ENCODE measurements at places on chromosomes 5 and 9.
A peak's percentile ranks its signal among the peaks of the same experiment; 100 is the strongest.

GRCh38 chr5:125551246-125551645, 804.8 kb upstream of the ZNF608 start:
- no peak for DNase-seq

- DNase-seq = no peak
Observed at GRCh38 chr9:108996643-108997042, 16.7 kb downstream of the CTNNAL1 start.

DNA sequence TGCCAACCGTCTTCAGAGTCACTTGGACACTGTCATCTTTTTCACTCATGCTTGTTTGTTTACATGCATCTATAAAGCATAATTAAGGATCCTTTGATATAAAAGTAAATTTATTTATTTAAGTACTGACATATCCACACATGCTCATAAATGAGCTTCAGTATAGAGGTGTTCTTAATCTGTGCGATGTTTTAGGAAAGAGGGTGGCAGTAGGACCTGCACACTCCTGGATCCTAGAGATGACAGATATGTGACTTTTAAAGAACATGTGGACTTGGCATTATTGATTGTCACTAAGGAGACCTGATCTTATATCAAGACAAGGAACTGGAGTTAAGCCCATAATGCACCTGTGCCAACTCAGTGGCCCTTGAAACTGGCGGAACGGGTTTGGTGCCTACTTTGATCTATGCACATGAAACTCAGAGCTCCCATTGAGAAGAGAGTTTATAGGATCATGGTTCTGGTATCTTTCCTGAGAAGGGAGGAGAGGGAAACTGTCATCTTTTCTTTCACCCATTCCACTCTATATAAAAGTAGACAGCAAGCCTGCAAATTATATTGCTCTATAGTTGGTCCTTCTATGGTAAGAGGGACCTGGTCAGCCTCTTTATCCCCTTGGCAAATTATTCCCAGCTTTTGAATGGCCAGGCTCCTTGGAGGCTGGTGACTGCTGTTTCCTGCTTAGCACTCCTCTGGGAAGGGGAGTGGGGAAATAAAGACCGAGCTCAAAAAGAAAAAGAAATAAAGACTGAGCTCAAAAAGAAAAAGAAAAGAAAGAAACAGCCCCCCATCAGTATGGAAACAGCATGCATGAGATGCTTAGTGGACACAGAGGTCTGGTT, 57.8 kb upstream of the LIFR start:
- DNase-seq = peak; percentile 22

DNA sequence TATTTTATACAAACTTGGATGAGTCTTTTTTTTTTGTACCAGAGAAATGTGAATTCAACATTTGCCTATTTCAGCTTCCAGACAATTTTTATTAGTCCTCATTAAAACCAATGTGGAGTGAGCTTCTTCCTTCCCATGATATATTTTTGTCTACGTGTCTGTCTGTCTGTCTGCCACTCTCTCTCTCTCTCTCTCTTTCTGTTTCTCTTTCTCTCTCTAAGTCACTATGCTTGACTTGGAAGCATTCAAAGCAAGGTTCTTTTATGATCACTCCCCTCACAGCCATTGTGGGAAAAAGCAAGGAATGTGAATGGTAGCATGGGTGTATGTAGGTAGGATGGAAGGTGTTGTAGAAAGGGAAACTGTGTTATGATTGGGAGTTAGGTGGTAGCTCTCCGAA, 80.2 kb downstream of the SNCAIP start:
- DNase-seq = no peak

DNA sequence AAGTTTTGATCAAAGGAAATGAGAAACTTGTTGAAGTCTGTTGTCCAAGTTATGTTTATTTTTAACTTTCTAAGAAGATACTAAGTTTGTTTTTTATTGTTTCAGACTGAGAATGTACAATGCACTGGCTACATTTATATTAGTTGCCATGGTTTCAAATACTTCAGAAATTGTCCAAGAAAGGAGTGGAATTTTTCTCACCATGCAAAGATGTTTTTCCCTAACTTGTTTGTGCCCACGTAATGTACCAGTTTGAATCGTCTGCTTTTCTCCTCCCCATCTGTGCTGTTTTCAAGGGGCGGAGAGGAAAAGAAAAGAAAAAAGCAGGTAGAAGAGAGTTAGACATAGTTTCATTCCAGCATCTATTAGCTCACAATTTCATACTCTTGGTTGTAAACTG, 407.0 kb downstream of the KCTD16 start:
- DNase-seq = no peak

- no peak for DNase-seq
Observed at GRCh38 chr9:5871785-5872184, 18.9 kb upstream of the MLANA start.

DNA sequence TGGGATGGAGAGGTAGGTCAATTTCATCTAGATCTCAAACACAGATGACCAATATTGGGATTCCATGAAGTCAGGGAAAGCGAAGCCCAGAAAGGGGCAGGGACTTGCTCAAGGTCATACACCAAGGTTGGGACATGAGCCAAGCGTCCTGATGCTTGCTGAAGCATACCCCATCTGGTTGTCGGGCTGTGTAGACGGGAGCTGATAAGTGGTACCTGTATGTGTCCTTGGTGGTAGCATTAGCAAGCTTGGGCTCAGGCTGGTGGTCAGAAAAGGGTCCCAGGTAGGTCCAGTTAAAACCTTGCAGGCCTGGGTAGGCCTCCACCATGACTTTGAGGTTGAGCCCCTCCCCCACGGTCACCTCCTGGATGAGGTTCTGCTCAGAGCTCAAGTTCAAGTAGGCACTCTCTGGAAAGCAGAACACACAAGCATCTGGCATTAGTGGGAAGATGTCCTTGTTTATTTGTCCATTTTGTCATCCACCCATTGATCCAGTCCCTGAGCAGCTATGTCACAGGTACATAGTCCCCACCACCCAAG, 13.2 kb downstream of the CSF1R start:
- no peak for DNase-seq

- no peak for DNase-seq
Observed at GRCh38 chr5:64210866-64211265, 45.2 kb downstream of the RNF180 start.

DNA sequence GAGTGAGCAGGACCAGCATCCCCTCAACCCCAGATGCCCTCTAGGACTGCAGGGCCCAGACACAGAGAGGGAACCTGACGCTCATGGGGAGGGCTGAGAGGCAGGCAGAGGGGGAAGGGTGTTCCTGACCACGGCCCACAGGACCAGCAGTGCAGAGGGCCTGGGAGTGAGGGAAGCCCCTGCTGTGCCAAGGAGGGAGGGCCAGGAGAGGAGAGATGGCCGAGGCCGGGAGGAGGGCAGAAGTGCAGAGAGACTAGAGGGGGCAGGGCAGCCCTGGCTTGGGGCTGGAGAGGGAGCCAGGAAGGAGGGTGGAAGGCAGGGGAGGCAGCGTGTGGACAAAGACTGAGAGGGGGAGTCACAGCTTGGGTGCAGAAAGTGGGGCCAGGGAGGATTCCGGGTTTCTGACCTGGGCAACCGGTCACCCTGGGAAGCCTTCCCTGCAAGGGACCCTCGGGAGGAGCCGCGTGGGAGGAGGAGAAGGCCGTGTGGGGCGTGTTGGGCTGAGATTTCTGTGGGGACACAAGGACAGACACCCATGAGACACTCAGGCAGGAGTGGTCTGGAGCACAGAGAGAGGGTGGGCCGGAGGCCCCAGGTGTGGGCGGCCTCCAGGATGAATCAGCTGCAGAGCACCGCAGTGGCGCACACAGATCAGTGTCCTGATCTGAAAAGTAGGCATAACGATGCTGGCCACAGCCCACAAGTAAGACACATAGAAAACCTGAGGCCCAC, 117.5 kb downstream of the ADAMTS2 start:
- no peak for DNase-seq

DNA sequence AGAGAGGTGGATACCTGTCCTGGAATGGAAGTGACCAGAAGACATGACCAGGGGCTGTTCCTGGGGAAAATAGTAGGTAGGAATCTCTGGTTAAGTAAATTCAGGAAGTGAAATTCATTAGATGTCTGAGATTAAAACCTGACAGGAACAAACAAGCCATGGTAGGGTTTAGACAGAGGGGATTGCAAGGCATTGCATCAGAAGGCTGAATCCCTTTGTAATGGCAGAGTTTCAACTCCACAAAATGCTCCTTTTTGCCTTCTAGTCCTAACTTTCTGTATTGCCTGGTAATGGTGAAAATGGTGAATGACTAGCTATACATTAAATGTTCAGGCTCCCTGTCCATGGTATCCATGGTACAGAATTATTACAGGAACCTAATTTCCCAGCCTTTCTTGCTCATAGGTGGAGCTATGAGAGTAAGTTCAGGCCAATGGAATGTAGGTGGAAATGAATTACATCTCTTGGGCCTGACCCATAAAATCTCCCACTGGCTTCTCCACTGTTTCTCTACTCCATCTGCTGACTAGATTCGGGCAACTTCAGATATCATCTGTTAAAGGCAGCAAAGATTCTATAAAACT, 113.4 kb upstream of the CNTLN start:
- DNase-seq = no peak

GRCh38 chr5:141788296-141788970, 89.8 kb downstream of the PCDH1 start:
- no peak for DNase-seq

DNA sequence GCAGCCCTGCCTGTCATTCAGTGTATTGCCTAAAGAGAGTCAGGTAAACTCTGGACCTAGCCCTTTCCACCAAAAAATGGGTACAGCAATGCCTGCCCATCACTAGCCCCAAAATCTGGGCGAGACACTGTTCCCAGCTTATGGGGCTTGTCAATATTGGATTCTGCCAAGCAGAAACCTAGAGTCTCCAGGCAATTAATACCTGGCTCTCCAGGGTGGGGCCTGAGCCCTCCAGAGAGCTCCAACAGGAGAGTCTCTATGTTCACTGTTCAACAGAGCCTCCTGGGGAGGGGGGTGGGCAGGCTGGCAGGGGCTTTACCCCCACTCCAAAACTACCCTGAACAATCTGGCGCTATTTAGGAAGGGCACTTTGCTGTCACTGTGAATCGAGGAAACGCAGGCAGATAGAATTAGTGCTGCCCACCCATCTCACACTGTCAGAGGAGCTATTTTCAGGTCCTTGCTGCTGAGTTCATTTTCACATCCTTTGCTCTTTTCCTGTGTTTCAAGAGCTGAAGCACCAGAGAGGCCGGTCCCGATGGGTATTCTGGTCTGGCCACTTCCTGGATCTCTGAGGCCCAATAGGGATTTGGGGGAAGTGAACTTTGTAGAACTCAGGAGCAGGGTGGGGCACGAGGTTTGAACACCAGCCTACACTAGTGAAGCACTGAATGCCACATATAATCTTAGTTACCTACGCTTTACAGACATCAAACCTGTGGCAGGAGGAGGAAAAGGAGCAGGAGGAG, 121.8 kb downstream of the C5orf15 start:
- no peak for DNase-seq

GRCh38 chr9:131160416-131161112, 35.2 kb downstream of the NUP214 start:
- DNase-seq = no peak

GRCh38 chr5:73391441-73391881, 57.1 kb downstream of the FOXD1 start:
- no peak for DNase-seq

DNA sequence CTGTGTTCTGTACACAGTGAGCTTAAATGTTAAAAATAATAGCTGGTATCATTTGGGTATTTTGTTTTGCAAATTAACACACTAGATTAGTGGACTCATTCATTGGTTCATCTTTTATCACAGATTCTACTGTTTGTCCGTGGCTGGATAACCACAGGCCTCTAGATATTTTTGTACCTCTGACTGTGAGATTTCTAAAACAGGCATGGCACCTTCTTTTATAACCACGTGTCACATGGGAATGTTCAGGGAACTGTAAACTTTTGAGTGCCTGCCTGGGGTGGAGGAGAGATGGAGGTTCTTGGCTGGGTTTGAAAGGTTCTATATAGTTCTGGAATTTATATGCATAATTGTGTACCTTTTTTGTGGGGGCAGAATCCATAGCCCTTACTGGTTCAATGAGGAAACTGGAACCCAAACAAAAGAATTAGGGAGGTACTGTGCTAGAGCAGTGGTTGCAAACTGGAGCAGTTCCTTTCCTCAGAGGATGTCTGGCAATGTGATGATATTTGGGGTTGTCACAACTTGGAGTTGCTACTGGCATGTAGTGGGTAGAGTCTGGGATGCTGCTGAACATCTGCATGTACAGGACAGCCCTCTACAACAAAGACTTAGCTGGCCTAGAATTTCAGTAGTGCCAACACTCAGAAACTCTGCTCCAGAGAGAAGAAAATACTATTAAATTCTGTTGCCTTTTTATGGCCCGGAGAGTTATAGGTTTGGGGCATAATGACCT, 16.9 kb downstream of the TLE4 start:
- DNase-seq = no peak

DNA sequence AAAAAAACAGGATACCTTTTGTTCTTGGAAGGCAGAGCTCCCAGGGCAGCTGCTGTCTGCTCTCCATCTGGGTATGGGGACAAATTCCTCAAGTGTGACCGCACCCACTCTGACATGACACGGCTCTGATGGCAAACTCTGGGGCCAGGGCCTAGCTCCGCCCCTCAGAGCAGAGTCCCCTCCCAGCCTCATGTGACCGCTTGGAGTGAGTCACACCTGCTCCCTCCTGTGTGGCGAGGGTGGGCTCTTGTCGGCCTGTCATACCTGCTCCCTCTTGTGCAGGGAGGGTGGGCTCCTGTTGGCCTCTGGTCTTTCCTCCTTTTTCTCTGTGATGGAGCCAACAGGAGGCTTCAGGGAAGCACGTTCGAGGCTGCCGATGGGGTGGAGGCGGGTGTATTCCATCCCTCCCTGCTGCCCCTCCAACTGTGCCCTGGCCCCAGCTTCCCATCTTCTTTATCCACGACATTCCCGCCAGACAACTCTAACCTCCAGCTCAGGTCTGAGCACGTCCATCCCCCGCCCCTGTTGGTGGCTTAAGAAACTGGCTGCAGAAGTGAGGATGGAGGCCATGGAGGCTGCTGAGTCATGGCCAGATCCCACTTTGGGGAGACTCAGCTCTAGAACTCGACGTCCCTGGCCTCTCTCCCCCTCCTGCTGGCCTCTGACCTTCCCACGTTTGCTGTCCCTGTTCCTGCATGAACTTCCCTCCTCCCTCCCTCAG, 65.3 kb downstream of the OLFM1 start:
- no peak for DNase-seq

- no peak for DNase-seq
Observed at GRCh38 chr5:64838803-64839202, 70.1 kb downstream of the CWC27 start.

DNA sequence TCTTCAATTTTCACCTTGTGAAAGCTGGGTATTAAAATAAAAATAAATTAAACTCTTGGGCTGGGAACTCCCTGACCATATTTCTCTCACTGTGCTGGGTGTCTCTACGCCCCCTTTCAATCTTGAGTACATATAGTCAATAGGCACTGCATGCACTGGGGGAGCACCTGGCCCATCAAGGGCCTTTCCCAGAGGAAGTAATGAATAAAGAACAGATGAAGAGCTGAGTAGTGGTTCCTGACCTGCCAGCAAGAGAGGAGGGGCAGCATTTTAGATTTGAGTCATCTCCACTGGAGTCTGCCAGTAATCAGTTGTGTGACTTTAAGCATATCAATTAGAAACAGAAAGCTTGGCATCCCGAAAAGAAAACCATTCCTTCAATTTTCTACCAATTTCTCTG, 6.2 kb downstream of the MAPKAP1 start:
- DNase-seq = peak; percentile 57
